ENCODE measurements at places on chromosomes 6 and 20.
A peak's percentile ranks its signal among the peaks of the same experiment; 100 is the strongest.

GRCh38 chr6:34596798-34597197, 40.7 kb upstream of the SPDEF start:
- no peak for DNase-seq

GRCh38 chr6:170232186-170233002, 58.5 kb downstream of the DLL1 start:
- DNase-seq: no peak

DNA sequence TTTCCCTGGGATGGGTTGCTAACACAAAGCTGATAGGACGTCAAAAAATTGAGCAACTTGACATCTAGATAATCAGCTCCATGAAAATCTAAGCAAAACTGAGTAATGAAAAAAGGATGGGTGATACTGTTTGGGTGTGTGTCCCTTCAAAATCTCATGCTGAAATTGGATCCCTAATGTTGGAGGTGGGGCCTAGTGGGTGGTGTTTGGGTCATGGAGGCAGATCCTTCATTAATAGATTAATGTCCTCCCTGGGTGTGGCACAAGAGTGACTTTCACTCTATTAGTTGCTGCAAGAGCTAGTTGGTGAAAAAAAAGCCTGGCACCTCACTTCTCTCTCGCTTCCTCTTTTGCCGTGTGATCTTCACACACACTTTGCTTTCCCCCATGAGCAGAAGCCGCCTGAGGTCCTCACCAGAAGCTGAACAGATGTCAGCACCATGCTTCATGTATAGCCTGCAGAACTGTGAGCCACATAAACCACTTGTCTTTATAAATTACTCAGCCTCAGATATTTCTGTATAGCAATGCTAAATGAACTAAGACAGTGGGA, 160.9 kb downstream of the FRK start:
- DNase-seq: no peak

- peak; percentile 2 for DNase-seq
Measured at GRCh38 chr6:24154121-24154520, 28.1 kb downstream of the NRSN1 start.

- DNase-seq: no peak
Measured at GRCh38 chr20:20369250-20370093, 1.6 kb downstream of the INSM1 start.

GRCh38 chr6:18326980-18327379, 60.2 kb upstream of the RNF144B start:
- no peak for DNase-seq

DNA sequence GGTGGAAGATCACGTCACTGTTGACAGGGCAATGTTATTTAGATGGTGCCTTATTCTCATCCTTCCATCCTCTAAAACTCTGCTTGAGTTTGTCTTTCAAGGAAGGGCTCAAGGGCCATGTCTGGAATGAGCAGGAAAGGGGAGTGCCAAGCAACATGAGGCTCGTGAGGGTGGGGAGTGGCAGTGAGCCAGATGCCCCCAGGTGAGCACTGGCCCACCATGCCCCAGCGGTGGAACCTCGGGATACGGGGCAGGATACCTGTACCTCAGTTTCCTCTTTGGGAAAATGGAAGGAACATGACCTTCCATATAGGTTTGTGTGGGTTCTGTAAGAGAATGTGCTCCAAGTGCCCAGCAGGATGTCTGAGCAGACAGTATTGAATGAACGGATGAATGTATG, 337.4 kb downstream of the TAF4 start:
- no peak for DNase-seq

GRCh38 chr6:78746457-78746856, 120.9 kb upstream of the IRAK1BP1 start:
- DNase-seq: peak; percentile 83

DNA sequence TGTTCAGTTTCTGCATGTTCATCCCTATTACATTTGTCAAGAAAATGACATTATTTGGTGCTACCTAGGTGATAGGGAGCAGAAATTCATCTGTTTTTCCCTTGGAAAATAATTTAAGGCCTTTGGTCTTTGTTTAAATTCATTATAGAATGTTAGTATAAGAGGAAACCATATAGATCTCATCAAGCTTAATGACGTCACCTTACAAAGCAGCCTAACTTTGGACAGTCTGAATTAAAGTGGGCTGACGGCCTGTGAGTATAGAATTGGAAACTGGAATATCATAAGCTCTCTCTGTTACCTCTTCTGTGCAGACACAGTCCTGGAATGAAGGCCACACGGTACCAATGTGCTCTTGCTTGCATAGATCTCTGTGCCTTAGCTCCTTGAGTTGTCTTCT, 108.1 kb downstream of the TBC1D7 start:
- DNase-seq: no peak

GRCh38 chr6:18293076-18293904, 29.0 kb upstream of the DEK start:
- peak; percentile 44 for DNase-seq

DNA sequence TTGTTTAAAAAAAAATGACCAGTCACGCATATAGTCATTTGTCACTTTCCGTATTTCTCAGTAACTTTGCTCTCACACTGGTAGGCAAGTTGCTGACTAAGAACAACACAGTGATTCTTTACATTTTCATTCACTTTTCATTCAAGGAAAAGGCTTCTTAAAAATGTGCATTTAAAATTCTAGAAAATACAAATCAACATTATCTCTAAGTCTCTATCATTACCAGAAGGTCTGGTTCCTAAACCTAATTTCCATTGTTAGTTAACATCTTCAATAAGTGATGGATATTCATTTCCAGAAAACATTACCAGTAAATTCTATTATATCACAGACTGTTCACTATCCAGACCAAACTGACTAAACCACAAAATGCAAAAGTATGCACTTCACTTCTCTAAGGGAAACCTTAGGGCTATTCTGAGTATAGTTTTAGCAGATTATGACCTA, 115.3 kb downstream of the AHI1 start:
- no peak for DNase-seq

DNA sequence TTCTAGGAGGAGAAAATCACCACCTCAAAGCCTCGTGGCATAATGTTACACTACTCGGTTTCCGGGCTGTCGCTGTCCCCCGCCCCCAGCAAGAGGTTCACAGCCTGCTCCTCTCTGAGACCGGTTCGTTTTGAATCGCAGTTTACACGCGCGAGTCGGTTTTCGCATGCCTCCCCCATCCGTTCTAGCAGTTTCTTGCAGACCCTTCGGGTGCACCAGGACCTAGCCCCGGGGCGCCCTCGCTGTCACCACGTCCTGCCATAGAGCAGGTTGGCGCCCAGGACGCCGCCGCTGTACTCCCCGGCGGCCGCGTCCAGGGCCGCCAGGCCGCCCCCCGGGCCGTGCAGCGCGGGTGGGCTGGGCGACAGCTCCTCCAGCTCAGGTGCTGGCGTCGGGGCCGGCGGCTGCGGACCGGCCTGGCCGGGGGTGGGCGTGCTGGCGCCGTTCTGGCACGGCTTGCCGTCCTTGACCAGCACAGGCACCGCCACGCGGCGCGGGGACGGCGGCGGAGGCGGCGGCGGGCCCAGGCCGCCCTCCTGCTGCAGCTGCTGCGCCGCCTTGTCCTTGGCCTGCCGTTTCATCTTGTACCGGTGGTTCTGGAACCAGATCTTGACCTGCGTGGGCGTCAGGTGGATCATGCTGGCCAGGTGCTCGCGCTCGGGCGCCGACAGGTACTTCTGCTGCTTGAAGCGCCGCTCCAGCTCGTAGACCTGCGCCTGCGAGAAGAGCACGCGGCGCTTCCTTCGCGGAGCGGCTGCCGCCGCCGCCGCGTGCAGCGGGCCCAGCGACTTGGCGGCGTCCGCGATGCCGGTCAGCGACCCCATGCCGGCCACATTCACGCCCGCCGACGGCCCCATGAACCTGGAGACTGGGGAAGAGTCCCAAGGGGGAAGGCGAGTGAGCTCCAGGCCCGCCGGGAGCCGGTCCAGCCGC, 1.4 kb downstream of the NKX2-4 start:
- no peak for DNase-seq

DNA sequence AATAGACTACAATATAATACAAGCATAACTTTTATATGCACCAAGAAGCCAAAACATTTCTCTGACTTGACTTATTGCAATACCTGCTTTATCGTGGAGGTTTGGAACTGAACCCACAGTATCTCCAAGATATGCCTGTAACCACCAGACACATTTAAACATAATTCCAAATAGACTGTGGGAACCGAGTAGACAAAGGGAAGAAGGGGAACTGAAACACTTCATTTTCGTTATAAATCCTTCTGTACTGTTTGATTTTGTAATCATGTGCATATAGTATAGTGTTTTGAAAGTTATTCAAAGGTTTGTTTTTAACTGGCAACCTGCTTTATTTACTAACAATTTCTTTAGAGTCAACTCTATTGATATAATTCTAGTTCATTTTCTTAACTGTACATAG, 154.9 kb upstream of the BEND6 start:
- DNase-seq: no peak

Measured in fibroblast of skin of right quadriceps (primary cell).